ENCODE measurements at places on chromosomes 2 and 18.

DNA sequence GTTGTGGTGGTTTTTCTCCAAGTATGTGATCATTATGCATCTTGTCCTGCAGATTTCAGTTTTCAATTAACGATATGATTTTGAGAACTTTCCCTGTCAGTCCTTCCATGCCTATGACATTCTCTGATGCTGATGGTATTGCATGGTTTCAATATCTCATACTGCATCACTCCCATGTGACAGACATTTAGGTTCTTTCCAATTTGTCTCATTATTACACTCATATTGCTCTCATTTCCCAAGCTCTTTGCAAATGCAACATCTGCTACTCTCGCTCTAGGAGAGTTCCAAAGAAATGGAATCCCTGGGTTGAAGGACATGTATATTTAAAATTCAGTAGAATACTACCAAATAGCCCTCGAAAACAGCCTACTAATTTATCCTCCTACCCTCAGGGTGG lies 125.5 kb downstream of the MARCHF4 start:
- DNase-seq, result no peak

DNA sequence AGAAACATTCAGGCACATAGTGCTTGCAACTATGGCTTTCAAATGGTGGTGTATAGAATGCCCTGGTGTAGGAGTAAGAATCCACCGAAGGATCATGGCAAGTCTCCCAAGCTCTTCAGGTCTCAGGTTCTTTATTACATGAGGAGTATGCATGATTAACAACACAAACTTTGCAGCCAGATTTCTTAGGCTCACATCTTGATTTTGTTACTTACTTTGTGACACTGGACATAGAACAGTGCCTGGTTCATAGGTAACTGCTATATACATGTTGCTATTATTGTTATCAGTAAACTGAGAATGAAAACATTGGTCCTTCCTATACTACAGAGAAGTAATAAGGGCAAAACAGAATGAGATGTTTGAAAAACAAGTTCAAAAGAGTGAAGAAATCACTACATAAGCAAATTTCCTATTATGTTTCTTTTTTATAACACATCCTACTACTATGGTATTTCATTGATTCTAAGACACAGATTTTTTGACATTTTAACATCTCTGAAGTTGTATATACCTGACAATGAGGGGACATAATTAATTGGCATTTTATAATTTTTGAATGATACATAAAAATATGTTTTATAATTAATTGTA lies 284.9 kb downstream of the C1D start:
- no peak for DNase-seq

DNA sequence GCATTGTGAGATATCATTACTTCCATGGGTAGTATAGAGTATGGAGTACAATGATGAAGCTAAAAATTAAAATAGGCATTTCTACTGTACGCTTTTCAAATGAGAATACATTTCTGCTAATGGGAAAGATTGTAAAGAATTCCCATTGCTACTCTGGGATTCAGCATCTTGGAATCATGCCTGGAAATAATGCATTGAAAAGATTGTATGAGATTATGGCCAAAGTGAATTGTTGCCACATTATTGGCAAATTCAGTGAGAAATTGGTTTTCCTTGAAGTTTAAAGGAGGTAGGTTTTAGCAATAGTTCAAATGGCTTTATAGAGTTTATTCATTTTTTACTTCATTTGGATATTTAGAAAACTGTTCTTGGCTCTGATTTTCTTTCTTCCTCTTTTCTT lies 157.9 kb downstream of the GULP1 start:
- no peak for DNase-seq

- no peak for DNase-seq
These were observed 44.1 kb downstream of the PARD6G start for GRCh38 chr18:80203249-80203648.

- no peak for DNase-seq
These were observed 28.8 kb downstream of the FBLN7 start for GRCh38 chr2:112166806-112167499.

- DNase-seq, result no peak
These were observed 2.6 kb downstream of the STK25 start for GRCh38 chr2:241505781-241506201.

GRCh38 chr2:10514273-10514672 lies 66.1 kb upstream of the ODC1 start:
- DNase-seq, result no peak

DNA sequence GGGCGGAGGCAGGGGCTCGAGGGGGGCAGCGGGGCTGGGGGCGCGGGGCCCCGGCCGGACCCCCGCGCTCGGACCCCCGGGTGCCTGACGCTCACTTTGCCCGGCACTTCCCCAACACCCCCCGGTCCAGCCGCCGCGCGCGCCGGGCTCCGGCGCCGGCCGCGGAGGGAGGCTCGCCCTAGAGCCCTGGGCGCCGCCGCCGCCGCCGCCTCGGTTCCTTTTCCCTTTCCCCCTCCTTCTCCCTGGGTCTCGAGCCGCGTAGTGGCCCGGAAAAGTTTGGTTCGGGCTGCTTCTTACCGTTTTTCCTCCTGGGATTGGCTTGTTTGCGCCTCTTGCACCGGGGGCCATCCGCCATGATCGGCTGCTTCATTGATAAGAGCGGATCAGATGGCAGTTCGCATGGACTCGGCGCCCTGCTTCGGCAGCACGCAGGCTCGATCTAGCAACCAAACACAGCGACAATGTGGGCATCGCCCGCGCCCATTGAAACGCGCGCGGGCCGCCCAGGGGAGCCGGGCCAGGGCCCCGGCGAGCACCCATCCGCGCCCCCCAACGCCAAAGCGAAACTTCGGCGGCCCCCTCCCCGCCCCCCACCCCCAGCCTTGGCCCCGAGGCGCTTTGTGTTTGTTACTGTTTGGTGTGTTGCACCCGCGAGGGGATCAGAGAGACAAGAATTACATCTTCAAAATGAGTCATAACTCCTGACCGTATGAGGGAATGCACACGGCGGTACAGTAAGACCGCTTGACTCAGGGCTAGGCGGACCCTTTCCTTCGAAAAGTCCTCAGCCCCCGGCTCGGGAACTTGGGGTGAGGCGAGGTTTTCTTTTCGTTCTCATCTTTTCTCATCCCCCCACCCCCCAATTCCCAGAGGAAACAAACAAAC lies 2.7 kb downstream of the ZEB2 start:
- DNase-seq, result no peak

- no peak for DNase-seq
These were observed 133.4 kb downstream of the ZNF407 start for GRCh38 chr18:74731097-74731496.

DNA sequence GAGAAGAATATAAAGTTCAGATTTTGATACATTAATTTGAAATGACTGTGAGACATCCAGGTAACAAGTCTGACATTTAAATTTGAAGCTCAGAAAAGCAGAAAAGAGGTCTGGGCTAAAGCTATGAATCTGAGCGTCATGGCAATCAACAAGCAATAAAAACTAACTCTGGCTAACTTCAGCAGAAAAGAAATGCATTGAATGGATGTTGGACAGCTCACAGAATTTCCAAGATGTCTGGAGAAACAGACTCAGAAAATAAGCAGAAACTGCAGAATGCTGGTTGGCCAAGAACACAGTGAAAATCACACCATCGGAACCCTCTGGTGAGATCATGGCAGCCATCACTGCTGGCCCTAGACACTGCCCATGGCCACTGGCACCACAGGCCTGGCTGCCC lies 366.6 kb downstream of the METTL4 start:
- no peak for DNase-seq

GRCh38 chr2:31660812-31661335 lies 80.1 kb upstream of the SRD5A2 start:
- no peak for DNase-seq

DNA sequence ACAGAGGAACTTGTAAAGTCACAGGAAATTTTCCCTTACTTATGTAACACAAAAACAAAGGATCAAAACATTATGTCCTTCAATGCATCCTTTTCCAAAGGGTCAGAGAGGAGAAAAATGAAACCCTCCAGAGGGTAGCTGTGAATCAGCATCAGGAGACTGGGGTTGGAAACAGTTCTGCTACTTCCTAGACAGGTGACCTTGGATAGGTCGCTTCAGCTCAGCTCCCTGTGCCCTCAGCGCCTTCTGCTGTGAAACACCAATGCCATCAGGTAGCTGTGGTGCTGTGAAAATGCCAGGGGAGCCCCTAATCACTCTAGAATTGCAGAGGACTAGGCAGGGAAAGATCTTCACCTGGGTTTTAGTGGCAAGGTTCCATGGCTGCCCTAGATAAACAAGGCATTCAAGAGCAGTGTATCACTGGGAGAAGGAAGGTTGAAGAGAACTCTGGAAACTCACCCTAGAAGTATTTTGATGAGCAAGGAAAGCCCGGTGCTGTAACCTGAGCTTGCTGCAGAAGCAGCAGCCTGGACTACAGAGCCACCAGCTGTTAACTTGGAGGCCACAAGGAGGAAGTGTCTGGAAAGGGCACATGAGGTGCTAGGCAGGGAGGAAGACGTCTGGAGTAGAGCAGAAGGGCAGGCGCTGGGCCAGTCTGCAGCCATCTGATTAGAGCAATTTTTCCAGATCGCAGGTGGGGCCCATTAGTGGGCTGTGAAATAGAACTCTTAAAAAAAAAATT lies 100.7 kb upstream of the MCFD2 start:
- no peak for DNase-seq

DNA sequence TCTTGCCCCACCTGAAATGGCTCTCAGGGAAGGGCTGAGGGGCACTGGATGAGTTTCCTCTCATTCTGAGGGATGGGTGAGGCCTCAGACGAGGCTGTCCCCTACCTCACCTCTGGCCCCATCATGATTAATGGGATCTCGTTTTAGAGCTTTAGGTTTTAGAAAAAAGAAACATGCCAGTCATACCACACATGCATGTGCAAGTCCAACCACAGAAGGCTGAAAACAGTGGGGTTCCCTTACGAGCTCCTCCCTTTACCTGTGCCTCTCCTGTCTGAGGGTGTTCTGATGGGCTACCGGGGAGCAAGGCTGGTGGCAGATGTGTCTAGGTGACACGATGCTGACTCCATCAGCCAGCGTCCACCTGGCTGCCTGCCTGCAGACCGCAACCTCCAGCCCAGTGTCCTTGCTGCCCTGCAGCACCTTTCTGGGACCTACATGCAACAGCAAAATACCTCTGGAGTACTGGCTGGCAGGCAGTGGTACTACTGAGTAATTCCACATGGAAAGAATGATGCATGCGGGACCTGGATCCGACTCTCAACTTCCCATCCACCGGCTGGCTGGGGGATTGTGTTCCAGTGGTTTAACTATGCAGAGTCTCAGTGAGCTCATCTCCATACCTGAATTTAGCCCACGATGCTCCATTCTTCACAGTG lies 9.1 kb upstream of the LYPD6B start:
- DNase-seq, result no peak

- no peak for DNase-seq
These were observed 1459.8 kb upstream of the ACVR2A start for GRCh38 chr2:146385031-146385430.

DNA sequence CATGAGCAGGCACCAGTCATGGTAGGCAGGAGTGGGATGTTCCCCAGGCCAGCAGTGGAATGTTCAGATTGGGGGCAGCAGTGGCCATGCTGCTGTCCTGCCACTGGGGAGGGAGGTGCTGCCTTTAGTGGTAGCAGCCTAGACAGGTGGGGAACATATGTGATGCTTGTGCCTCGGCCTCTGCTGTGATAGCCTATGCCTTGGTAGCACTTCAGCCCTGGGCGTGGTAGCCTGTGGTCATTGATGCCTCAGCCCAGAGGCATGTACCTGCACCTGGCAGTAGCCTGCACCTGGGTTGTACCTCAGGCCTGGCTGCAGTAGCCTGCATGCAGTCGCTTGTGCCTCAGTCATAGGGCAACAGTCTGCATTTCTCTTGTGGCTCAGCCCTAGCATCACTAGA lies 7.1 kb downstream of the RFTN2 start:
- no peak for DNase-seq

GRCh38 chr2:158103411-158104012 lies 1.8 kb downstream of the UPP2 start:
- no peak for DNase-seq

DNA sequence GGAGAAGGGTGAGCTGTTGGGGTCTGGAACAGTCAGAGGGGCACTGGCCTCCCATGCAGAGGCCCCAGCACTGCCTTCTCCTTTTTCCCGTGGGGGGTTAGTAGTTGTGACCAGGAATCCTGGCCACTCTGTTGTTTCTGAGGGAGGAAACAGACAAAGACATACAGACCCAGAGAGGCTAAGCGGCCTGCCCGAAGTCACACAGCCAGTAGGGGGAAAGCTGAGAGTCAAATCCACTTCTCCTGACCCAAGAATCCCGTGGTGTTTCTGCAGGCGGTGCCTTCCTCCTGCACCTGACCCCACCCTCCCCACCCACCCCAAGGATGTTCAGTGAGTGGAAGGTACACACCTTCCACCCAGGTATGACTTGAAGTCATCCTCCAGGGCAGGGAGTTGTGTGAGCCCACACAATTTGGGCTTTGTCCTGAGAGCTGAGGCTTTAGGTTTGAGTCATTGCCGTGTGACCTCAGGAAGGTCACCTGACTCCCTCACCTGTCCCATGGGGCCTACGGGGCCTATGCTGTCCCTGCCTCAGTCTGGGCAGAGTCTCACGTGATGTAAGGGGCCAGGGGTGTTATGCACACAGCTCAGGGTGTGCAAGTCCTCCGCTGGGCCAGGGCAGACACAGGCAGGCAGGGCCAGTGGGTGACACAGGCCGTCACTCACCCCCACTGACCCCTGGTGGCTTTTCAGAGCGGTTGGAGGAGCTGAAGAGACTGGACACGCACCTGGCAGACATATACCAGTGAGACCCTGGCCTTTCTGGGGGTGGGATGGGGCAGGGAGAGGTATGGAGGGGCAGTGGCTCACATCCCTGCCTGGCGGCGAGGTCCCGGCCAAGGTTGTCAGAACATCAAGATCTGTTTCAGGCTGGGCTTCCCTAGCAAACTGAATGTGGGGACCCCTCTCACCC lies 5.0 kb downstream of the NT5DC4 start:
- no peak for DNase-seq

- no peak for DNase-seq
These were observed 62.6 kb downstream of the MARCO start for GRCh38 chr2:119004602-119005001.

GRCh38 chr2:23021311-23022120 lies 363.5 kb upstream of the KLHL29 start:
- DNase-seq, result no peak

DNA sequence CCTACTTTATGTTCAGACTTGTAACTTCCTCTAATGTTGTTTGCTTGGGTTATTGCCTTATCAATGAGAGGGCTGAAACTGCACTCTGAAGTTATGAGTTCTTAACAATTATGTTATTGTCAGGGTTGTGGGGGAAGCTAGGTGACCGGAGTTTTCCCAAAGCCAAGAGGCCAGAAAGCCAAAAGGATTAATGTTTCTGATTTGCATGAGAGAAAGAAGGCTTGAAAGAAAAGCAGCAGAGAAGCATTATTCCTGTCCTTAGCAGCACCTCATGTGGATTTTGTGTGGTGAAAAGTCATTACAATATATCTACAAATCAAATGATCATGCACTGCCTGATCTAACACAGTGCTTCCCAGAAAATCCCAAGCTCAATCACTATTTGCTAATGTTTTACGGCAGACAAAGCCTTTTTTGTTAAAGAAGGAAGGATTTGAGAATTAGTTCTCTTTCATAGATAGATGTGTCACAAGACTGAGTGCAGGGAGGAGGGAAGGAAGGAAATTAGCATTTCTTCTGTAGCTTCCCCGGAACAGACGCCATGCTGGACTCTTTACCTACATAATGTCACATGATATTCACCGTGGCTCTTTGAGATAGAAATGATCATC lies 203.2 kb downstream of the ALK start:
- no peak for DNase-seq

GRCh38 chr2:122186761-122187222 lies 431.3 kb downstream of the TSN start:
- DNase-seq, result no peak
